ENCODE measurements at places on chromosomes 2 and 18.

GRCh38 chr2:128261245-128262128 lies 57.2 kb downstream of the HS6ST1 start:
- DNase-seq, result no peak

DNA sequence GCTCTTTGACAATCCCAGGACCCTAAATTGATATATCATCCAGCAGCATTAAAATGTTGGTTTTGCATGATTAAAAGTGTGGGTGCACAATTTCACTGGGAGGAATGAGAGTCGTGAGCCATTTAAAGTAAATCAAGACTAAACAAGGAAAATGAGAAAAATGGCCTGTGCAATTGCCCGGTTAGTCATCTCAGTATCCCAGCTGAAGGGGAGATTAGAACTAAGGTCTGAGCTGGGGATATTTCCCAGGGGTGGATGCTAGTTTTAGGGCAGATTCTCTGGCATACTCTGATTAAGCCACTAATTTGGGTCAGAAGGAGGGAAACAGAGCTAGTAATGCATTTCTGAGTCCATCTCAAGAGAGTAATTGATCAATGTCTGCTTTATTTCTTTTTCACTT lies 177.2 kb downstream of the EN1 start:
- DNase-seq, result no peak

GRCh38 chr2:217859926-217860325 lies 142.9 kb downstream of the TNS1 start:
- no peak for DNase-seq

GRCh38 chr2:172986040-172986439 lies 89.6 kb upstream of the MAP3K20 start:
- no peak for DNase-seq

- no peak for DNase-seq
Measured at GRCh38 chr2:197145471-197146056, 165.0 kb downstream of the ANKRD44 start.

DNA sequence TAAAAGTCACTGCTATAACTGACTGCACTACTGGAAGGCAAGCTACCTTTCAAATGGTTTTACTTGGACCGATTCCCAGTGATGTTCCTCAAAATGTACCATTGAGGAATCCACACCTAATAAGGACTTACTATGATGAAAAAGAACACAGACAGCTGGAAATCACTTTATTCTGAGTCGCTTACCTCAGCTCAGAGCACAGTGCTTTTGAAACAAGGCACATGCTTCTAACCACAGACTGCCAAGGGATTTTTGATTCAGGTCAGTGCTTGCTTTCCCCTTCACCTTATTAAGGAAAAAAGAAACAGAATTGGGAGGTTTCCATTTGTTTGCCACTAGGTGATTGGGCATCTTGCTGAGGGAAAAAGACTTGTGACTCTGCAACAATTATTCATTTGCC lies 707.5 kb upstream of the FSHR start:
- DNase-seq, result no peak

GRCh38 chr2:45497355-45497754 lies 113.7 kb downstream of the SRBD1 start:
- no peak for DNase-seq

DNA sequence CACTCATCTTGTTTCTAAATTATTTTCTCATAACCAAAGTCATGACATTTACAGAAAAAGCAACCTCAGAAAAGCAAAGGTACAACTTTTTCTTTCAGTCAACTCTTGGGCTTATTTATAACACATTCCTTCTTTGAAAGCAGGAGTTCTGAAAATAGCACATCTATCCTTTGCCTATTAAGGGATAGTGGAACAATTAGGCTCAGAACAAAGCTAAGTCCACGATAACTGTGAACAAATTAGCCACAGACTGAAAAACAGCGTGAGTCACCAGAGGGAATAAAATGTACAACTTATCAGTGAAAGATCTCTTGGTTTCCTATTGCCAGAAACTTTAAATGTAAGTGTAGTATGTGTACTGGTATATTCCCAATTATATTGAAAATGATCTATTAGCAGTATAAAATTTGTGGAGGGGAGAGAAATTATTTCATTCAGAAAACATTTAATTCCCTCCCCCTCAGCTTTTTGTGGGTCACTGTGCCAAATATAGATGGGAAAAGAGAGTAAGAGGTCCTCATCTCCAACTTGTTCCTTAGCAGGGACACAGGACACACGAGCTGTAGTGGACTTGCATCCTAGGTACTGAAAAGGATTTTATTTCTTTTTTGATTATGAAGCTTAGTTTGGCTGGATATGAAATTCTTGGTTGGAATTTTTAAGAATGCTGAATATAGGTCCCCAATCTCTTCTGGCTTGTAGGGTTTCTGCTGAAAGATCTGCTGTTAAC lies 15.4 kb upstream of the MATN3 start:
- DNase-seq, result no peak

DNA sequence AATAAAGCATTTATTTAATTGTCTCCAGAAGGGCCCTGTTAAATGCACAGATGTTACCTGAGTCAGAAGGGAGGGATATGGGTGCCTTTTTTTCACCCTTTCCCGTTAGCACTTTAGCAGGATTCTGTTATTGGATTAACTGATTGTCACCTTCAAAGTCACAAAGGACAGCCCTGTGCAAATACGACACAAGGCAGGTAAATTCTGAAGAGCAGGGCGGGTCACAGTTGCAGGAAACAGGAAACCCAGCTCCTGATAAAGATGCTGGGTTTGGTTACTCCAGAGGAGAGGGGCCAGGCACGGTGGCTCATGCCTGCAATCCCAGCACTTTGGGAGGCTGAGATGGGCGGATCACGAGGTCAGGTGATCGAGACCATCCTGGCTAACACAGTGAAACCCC lies 11.4 kb upstream of the PKDCC start:
- DNase-seq, result no peak

GRCh38 chr2:1011006-1011405 lies 60.4 kb downstream of the SNTG2 start:
- DNase-seq, result no peak

DNA sequence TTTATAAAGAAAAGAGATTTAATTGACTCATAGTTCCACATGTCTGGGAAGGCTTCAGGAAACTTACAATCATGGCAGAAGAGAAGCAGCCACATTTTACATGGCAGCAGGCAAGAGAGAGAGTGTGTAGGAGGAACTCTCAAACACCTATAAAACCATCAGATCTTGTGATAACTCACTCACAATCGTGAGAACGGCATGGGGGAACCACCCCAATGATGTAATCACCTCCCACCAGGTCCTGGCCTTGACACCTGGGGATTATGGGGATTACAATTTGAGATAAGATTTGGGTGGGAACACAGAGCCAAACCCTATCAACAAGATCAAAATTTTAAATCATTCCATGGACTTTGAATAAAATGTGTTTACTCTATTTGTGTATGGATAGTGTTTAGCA lies 575.6 kb downstream of the ADCYAP1 start:
- DNase-seq, result no peak

GRCh38 chr2:236124182-236124893 lies 43.8 kb downstream of the GBX2 start:
- DNase-seq, result no peak

DNA sequence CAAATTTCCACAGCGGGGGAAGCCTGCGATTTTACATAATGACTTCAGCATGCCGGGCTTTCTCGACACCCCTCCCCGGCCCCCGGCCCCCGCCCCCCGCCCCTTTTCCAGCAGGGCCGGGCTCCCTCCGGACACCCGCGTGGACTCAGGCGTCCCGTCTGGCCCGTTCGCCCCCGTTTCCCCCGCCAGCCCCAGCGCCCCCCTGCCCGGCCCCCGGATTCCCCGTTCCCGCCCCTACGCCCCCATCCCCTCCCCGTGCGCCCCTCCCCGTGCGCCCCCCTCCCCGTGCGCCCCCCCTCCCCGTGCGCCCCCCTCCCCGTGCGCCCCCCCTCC lies 456 bp upstream of the NFATC1 start:
- DNase-seq, result no peak

DNA sequence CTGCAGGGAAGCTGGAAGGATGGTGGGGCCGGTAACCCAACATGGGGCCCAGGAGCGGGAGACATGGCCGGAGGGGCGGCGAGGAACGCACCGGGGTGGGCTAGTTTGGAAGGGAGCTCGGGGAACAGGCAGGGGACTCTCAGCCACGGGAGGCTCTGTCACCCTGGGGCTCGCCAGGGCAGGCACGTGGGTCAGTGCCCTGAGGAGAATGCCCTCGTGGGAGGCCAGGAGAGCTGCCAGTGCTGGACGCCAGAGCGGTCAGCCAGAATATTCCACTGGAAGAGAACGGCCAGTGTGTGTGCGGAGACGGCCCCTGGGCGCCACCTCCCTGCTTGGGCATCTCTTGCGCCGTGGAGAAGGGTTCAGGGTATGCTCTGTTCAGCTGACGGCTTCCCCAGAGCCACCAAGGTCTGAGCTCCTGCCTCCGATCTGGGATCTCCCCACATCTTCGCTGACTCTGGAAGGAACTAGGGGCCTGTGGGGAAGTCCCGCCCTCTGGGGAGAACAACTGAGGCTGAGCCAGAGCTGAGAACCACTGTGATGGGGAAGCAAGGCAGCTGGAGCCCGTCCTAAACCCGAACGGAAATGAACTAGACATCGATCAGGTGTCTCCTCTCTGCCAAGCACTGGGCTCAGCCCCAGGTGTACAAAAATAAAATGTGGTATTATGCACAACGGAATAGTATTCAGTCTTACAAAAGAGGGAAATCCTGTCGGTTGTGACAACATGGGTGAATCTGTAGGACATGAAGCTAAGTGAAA lies 49.3 kb downstream of the TNP1 start:
- no peak for DNase-seq

GRCh38 chr2:108171657-108172056 lies 68.1 kb upstream of the SULT1C3 start:
- DNase-seq, result no peak

GRCh38 chr2:41657226-41657625 lies 390.6 kb upstream of the PKDCC start:
- DNase-seq, result no peak

- DNase-seq, result no peak
Measured at GRCh38 chr2:70574109-70574508, 20.5 kb upstream of the TGFA start.

DNA sequence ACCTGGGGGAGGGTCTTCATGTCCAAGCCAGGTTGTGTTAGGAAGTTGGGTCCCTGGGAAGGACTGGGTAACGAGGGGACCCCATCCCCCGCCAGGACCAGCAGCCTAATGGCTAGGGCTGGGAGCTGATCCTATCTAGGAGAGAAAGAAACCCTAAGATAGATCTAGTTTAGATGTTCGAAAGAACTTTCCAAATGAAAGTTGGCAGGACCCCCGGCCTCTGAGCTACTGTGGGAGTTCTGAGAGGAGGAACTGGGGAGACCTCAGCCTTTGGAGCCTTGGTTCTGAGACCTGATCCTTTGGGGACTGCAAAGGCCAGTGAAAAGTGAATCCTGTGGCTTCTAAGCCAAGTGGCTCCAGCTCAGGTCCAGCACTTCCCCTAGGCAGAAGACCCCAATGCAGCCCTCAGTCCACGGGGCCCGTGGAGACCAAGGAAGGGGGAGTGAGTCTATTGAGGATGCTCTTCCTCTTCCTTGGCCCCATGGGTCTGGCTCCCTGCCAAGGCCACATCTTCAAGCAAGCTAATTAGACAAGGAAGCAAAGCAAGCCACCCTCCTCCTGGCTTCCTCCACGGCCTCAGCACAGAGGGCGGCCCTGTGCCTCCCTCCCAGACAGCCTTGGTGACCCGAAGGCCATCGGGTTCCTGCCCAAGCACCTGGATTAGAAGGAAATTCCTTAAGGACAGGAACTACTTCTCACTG lies 23.5 kb downstream of the CCT7 start:
- DNase-seq, result no peak

DNA sequence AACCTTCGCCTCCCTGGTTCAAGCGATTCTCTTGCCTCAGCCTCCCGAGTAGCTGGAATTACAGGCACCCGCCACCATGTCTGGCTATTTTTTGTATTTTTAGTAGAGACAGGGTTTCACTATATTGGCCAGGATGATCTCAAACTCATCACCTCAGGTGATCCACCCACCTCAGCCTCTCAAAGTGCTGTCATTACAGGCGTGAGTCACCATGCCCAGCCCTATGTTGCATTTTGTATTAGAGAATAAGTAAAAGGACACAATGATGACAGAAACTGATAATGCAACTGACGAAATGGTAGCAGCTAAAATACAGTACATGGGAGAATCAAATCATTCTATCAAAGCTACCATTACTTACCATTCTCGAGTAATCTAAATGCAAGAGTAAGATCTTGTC lies 276.7 kb downstream of the DSEL start:
- DNase-seq, result no peak

DNA sequence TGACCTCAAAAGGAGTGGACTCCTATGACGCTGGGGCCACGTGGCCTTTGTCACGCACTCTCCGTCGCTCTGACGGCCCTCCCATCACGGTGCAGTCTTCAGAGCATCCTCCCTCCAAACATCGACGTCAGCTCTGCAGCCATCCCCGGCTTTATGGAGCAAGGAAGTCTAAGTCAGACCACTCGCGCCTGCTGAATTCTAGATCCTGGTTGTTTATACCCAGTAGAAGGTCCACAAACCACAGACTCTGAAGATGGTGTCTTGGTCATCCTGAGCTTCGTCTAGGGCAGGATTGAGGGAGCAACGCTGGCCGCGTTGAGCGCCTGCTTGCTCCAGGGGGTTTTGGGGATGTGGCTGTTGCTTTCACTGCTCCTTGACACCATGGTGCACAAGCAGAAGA lies 228.0 kb upstream of the SALL3 start:
- DNase-seq, result no peak

GRCh38 chr18:67705748-67706147 lies 189.2 kb upstream of the DSEL start:
- DNase-seq, result no peak

DNA sequence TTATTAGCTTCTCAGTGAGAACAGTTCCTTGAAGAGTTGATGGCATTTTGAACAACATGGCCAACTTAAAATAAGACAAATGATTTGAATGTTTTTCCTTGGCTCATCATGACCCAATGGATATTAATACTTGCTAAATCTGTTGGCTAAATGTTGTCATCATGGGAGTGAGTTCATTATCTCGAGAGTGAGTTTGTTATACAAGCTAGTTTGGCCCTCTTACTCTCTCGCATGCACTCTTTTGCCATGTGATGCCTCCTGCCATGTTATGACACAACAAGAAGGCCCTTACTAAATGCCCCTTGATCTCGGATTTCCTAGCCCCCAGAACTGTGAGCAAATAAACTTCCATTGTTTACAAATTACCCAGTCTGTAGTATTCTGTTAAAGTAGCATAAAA lies 22.9 kb upstream of the SANBR start:
- DNase-seq, result no peak

- no peak for DNase-seq
Measured at GRCh38 chr2:217992061-217992460, 10.7 kb downstream of the TNS1 start.

DNA sequence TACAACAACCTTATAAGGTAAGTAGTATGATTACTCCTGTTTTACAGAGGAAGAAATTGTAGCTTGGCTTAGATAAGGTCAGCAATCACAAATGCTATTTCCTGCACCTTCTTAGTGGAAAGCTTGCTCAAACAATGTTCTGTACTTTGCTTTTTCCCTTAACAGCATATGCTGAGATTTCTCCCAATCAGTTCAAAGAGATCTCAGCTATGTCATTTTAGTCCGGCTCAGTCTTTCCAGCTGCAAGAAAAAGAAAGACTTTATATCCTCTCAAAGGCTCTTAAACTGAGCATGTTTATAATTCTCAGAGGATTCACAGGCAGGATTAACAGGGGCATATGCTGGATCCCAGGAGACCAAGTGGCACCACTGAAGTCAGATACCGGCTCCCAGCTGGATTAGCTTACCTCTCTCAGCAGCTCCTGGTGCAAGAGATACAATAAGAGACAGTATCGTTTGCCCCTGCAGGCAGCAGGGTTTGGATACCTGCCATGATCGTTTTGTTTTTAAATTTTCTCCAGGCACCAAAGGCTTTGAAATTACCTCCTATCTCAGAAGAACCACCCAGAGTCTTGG lies 29.5 kb downstream of the KIAA2012 start:
- DNase-seq, result no peak

- DNase-seq, result no peak
Measured at GRCh38 chr2:11278219-11278618, 66.2 kb downstream of the ROCK2 start.
